NCI-H1105 (cell line): ENCODE measurements at places on chromosomes 16 and 17.

DNA sequence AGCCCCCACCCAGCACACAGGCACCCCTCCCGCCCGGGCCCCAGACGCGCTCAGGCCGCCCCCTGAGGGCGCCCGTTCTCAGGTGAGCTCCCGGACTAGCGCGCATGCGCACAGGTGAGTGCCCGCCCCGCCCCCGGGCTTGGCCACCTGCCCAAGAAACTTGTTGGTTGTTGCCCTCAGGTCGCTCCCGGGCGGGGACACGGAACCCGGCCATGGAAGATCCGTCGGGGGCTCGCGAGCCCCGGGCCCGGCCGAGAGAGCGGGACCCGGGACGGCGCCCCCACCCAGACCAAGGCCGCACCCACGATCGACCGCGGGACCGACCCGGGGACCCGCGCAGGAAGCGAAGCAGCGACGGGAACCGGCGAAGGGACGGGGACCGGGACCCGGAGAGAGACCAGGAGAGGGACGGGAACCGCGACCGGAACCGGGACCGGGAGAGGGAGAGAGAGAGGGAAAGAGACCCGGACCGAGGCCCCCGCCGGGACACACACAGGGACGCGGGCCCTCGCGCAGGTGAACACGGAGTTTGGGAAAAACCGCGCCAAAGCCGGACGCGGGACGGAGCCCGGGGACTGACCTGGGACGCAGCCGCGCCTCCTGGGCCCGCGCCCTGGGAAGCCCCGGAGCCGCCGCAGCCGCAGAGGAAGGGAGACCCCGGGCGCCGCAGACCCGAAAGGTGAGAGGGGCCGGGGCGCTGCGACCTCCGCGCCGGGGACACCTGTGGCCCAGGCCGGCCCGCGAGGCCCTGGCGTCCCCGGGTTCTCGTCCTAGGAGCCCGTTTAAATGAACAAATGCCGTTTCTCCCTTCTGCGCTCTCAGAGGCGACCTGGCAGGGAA, at the start of gene MARVELD3:
TSS of gene MARVELD3 (plus strand) at position 167 of the 840 bp plus-strand sequence. CDS start at position 213, 46 bp downstream.
- DNase-seq, result peak; percentile 46

- no peak for DNase-seq
These were observed 27.1 kb downstream of the NXPH3 start for GRCh38 chr17:49602783-49603182.

- no peak for DNase-seq
These were observed 42.8 kb downstream of the PHKB start for GRCh38 chr16:47503936-47504335.

- no peak for DNase-seq
These were observed 19.2 kb downstream of the PLXDC1 start for GRCh38 chr17:39132192-39132610.

GRCh38 chr16:79986352-79986751, 385.8 kb upstream of the MAF start:
- DNase-seq, result no peak

GRCh38 chr16:52497067-52497816, 49.7 kb downstream of the TOX3 start:
- DNase-seq, result peak; percentile 97

- no peak for DNase-seq
These were observed 230.4 kb downstream of the CPPED1 start for GRCh38 chr16:12573300-12573699.

DNA sequence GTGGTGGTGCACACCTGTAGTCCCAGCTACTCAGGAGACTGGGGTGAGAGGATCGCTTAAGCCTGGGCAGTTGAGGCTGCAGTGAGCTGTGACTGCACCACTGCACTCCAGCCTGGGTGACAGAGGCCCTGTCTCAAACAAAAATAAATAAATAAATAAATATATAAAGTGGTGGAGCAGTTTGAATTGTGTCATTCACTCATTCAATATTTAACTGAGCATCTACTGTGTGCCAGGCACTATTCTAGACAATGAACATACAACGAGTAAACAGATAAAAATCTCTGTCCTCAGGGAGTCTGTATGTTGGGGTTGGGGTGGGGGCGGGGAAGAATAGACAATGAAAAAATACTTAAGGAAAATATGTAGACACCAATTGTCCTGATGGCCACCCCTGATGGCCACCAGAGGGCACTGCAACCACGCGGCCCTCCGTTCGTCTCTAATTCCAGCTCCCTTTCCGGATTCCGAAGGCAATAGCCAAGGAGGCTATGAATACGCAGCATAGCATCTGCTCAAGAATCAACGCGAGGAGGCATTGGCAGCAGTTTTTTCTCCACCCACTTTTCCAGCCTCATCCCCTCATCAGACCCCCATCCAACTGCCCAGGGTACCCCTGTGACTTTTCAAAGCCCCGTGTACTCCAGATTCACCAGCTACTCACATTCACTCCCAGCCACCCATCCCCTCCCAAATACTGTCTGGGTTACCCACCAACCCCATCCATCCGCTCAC, 21.4 kb downstream of the QPRT start:
- peak; percentile 21 for DNase-seq

GRCh38 chr16:48887646-48888210, 277.7 kb upstream of the N4BP1 start:
- DNase-seq, result no peak

DNA sequence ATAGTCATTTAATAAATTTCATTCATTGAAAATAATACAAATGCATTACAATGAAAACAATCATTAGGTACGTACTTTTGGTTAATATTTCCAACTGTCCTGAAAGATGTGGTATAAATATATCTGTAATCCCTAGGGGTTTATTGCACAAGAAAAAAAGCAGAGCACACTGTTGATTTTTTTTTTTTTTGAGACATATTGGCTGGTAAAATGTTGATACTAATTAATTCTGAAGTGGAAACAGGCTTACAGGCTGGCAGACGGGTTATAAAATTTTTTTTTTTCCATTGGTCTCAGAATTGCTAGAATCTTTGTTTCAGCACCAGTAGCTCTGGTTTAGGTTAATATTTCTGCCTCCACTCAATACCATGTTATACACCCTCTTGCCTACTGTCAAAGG, 193.6 kb downstream of the MAP2K6 start:
- no peak for DNase-seq

DNA sequence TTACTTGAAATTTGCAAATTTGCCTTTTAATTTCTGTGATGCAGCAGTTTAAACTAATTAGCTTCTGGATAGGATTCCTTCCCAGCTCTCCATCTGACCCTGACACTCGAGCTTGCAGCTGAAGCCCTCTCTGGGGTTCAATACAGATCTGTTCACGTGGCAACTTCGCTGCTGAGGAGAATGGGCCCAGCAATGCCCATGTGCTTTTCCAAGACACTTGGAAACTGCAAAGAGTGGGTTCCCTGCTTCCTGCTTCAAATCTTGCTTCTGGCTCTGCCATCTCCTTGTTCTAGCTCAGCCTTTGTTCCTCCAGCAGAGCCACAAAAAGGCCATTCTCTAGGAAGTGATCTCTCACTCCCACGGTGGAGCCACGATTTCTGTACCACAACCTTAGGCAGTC, 50.0 kb upstream of the IRX6 start:
- DNase-seq, result peak; percentile 83

DNA sequence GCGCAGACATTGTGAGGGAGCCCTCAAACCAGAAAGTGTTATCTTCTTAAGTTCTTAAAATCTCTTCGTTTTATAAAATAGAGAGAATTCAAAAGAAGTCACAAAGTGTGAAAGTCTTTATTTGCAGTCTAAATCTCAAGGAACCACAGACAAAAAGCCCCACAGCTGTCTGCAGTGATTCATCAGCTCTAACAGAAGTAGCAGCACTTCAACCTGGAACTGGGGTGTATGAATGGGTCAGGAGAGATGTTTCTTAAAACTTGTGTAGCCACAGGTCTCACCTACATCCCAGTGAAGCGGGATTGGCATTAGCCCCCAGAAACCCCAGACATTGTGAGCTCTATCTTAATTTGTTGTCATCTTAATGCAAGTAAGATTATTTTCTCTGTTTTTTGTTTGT, 61.1 kb downstream of the CDYL2 start:
- DNase-seq, result no peak

DNA sequence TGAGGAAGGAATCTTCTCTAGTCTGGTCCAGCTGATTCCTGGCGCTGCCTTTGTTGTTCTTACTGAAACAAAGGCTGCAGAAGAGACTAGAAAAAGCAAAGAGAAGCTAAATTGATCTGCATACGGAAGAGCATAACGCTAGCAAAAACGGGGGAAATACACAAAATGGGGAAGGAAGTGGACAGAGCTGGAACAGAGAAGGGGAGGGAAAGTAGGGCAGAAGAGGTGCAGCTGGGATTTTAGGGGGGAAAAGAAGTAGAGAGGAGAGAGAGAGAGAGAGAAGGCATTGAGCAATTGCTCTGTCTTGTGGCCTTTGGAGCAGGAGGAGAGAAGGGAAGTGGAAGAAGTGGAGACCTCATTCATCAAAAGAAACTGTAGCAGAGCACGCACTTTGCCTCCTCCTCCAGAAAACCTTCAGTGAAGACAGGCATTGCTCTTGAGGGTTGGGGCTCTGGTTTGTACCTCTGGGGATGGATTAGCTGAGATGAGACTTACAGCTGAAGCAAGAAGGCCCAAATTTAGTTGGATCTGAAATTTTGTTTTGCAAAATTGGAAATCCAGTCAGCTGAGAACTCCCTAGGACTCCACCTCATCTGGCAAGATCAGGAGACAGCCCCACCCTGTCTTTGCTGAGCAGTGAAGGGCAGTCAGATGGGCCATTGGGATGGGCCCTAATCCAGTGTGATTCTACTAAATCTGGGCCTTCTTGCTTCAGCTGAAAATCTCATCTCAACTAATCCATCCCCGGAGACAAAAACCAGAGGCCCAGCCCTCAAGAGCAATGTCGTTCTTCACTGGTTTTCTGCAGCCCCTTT, 55.8 kb downstream of the CDRT4 start:
- no peak for DNase-seq

GRCh38 chr17:42227849-42228700, 33.8 kb upstream of the GHDC start:
- DNase-seq, result no peak

DNA sequence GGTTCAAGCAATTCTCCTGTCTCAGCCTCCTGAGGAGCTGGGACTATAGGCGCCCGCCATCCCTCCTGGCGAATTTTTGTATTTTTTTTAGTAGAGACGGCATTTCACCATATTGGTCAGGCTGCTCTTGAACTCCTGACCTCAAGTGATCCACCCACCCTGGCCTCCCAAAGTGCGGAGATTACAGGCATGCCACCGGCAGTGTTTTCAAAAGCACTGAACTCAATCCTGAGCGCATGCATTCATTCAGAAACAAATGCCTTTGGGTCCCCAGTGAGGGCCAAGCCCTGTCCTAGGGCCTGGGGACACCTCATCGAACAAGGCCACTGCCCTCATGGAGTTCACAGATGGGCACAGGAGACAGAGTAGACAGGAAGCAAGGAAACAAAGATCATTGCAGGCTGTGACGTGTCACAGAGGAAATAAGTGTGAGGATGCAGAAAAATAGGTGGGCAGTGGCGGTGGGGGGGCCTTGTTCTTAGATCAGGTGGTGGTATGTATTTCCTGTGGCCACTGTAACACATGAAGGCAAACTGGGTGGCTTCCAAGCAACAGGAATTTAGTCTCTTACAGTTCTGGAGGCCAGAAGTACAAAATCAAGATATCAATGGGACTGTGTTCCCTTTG, 12.5 kb downstream of the TMEM114 start:
- DNase-seq, result no peak

- no peak for DNase-seq
These were observed 562 bp downstream of the ZC3H7A start for GRCh38 chr16:11796227-11797165.

- DNase-seq, result no peak
These were observed 220.0 kb downstream of the NTN1 start for GRCh38 chr17:9241371-9241712.

DNA sequence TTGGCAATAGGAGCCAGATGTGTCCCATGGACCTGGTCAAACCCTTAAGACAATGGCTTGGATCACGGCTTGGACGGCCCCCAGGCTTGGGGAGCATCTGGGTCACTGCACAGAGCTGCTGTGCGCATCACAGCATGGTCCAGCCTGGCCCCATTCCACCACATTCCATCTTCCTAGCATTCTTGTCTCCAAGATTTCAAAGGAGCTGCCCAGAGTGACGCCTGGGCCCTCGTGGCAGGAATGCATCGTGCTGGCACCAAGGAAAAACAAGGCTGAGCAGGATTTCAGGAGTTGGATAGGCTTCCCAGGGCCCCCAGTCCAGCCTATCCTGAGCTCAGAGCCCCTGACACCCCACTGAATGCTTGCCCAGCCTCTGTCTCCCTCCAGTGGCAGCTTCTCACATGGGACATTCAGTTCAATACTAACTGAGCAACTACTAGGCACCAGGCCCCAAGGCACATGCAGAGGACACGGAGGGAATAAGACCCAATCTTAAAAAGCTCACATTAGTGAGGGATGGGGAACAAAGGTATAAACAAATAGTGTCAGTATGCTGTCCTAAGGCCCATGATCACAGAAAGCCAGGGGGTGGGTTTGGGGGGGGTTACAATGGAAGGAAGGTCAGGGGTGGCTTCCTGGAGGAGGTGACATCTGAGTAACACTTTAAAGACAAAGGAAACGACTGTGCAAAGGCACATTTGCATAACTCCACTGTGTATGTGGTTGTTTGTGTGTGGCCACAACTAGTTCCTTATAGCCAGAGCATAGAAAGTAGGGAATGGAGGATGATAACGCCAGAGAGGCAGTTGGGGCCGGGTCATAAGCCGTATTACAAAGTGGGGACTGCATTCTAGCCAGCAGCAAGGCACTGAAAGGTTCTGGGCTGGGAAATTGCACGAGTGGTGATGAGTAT, 34.1 kb downstream of the TK2 start:
- DNase-seq, result no peak

GRCh38 chr16:89472711-89473075, 17.7 kb downstream of the ANKRD11 start:
- DNase-seq, result no peak

DNA sequence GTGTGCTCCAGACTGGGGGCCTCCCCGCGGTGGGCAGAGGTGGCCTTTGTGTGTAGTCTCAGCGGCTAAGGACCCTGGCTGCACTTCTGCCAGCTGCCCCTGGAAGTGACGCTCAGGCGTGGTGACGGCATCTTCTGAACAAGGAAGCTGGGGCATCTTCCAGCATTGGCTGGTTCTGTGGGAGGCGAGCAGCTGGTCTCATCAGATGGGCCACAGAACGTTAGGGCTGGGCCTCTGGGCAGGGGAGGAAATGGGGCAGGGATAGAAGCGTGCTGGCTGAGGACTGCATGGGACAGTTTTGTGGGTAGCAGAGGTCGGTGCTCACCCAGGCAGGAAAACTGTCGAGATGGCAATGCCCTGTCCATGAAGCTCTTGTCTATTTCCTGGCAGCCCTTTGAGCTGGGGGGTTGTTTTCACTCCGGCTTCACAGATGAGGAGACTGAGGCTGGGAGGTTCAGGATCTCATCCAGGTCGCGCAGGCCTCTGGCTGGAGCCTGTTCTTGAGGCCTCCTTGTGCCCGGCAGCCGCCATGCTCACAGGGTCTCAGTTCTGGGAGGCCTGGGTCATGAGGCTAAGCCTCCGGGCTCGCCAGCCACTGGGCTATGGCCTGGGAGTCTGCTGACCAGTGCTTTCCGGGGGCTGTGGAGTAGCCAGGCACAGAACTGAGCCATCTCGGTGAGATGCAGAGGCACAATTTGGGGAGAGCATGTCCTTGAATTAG, 16.3 kb downstream of the IRF8 start:
- no peak for DNase-seq

- no peak for DNase-seq
These were observed 250.0 kb downstream of the ABCC12 start for GRCh38 chr16:47905771-47906170.

- DNase-seq, result no peak
These were observed 578 bp downstream of the MYCBPAP start for GRCh38 chr17:50508573-50509460.
